ENCODE measurements at places on chromosomes 5 and 9.

GRCh38 chr5:130476325-130476724, 572.1 kb downstream of the CHSY3 start:
- no peak for DNase-seq

- DNase-seq: no peak
Observed at GRCh38 chr9:109799141-109799540, 19.1 kb downstream of the PALM2AKAP2 start.

- no peak for DNase-seq
Observed at GRCh38 chr9:134605351-134605965, 36.1 kb upstream of the COL5A1 start.

DNA sequence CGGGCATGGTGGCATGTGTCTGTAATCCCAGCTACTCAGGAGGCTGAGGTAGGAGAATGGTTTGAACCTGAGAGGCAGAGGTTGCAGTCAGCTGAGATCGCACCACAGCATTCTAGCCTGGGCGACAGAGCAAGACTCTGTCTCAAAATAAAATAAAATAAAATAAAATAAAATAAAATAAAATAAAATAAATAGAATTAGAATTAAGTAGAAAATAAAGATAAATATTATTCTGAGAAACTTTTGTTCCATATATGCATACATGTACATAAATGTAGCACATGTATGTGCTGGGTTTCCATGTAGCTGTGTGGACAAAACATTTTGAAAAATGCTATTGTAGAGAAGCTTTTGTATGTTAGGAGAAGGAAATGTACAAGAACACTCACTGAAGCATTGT, 129.4 kb upstream of the VLDLR start:
- DNase-seq: no peak

DNA sequence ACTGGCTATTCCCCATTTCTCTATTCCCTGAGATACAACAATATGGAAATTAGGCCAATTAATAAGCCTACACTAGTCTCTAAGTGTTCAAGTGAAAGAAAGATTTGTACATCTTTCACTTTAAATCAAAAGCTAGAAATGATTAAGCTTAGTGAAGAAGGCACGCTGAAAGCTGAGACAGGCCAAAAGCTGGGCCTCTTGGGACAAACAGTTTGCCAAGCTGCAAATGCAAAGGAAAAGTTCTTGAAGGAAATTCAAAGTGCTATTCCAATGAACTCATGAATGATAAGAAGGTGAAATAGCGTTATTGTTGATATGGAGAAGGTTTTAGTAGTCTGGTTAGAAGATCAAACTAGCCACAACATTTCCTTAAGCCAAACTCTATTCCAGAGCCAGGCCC, 256.2 kb downstream of the ZSWIM6 start:
- no peak for DNase-seq

- DNase-seq: no peak
Observed at GRCh38 chr5:131296213-131296672, 32.4 kb downstream of the CDC42SE2 start.

- DNase-seq: no peak
Observed at GRCh38 chr5:90476391-90476790, 1.7 kb downstream of the POLR3G start.

GRCh38 chr5:167096816-167097215, 1194.6 kb upstream of the WWC1 start:
- DNase-seq: no peak

DNA sequence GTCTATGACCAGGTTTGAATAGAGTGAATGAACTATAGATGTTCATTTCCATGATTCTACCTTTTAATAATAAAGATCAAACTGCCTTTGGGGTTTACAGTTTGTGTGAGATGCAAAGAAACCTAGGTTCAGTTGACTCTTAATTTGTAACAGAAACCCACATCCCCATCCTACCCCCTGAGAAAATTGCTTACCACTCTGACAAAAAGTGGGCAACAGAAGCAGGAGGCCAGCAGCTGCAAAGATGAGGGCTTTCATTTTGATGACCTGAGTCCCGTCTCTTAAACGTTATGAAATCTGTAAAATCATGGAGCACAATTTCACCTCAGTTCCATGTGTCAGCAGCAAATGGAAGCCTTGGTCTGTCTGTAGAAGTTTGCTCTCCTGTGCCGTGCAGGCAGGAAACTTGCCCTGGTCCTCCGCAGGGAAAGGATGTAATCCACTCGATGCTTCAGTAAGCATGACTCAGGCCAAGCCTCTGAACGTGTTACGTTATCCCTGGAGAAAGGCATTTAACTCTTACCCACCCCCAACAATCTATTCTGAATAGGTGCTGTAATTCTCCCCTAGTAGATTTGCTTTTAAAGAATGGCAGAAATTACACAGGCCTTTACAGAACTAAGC, at the start of gene F2RL2:
Gene F2RL2 (minus strand): TSS at position 431 of the 624 bp plus-strand sequence. CDS start 173 bp downstream, at position 258.
- peak; percentile 19 for DNase-seq

DNA sequence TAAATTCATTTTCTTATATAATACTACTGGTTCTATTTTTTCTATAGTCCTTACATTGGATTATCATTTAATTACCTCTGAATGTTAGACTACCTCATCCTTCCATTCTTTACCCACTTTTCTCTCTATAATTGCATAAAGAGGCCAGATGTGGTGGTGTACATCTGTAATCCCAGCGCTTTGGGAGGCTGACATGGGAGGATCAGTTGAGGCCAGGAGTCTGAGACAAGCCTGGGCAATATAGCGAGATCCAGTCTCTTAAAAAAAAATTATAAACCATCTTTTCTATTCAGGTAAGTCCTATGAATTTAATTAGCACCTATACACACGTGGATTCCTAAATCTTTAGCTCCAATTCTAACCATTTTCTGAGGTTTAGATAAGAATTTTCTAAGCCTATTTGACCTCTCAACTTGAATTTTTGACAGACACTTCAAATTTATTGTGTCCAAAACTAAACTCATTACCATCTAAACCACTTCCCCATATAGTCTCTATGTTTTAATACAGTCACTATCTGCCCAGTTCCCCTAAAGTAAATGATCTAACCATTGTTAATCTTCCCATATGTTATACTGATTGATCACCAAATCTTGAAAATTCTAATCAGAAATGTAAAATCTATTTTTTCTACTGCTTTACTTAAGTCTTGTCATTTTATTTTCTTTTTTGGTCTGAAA, 33.0 kb upstream of the CHD1 start:
- no peak for DNase-seq

DNA sequence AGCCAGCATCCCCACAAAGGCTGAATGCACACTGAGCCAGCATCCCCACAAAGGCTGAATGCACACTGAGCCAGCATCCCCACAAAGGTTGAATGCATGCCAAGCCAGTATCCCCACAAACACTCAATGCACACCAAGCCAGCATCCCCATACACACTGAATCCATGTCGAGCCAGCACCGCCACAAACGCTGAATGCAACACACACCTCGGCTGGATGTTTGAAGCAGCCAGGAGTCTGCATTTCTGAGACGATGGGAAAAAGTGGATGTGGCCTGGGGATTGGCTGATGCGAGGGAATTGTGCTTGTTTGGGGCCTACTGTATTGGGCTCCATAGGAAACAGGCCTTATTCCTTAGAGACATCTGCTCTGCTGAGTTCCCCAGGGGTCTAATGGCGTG, 30.9 kb upstream of the CEP72 start:
- DNase-seq: no peak

DNA sequence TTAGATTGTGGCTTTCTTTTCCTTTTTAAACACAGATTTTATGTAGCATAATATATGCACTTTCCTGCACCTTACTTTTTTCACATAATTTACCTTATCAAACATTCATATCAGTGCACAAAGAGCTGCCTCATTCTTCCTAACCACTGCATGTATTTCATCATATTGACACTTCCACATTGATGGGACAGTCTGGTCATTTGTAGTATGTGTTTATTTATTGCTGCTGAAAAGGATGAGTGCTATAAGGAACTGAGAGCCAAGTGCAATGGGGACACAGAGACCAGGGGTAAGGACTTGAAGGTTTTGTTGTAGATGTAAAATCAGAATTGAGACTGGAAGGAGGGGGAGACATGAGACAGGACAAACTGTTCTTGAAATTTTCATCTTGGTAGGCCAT, 193.8 kb downstream of the SMARCA2 start:
- DNase-seq: no peak

GRCh38 chr9:83220730-83221129, 157.8 kb upstream of the RASEF start:
- DNase-seq: no peak

DNA sequence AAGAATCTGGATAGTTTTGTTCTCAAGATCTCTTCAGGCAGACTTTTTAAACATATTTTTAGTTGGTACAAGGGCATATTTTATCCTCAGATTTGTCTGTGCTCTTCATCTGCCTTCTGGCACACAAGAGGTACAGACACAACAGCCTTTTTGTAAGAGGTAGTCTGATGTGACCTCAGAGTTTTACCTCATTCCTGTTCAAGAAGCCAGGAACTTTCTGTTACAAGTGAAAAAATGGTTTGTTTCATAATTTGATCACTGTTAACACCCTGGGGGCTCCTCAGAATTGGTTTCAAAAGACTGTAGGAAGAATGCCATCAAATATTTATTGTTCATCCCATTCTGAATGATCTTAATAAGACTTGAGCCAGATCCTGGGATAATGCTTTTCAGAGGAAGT, 136.7 kb downstream of the PRKACG start:
- DNase-seq: no peak

- no peak for DNase-seq
Observed at GRCh38 chr5:68533051-68533450, 317.5 kb downstream of the PIK3R1 start.

- DNase-seq: no peak
Observed at GRCh38 chr9:98380065-98380681, 124.7 kb upstream of the TBC1D2 start.

DNA sequence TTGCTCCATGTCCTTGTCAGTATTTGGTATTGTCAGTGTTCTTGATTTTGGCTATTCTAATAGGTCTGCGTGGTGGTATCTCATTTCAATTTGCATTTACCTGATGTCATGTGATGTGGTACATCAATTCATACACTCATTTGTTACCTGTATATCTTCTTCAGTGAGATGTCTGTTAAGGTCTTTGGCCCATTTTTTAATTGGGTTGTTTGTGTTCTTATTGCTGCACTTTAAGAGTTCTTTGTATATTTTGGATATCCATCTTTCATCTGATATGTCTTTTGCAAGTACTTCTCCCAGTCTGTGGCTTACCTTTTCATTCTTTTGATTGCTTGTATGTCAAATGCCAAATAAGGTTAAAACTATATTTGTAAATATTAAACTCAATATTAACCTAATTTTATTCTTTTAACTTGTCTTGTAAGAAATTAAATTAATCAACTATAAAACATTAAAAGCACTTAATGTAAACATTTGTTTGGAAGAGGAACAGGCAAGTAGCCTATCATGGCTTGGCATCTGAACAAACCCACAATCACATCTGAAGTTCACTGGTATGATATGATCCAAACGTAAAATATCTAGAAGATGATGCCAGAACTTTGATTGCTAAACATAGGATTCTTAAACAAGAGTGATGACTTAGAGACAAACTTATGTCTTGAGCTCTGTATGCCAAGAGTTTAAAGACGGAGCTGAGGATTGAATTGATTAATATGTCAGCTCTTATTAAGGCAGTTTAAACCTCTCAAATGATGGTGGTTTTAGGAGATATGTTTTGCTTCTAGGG, 587.3 kb downstream of the ANXA1 start:
- DNase-seq: no peak

DNA sequence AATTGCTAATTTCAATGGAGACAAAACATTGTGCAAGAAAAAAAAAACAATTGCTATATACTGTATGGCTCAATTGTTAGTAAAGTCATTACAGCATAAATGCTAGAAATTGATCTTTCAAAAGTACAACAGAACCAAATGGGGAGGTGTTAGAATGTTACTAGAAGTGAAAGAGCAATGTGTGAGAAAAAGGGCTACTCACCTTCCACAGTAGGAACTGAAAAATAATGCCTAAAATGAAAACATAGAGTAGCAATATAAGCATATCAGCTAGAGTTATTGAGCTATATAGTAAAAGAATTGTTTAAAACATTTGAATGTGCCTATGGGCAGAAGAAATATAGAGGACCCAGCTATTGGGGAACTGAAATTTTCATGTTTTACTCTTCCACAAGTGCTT, 10.9 kb upstream of the RXFP3 start:
- no peak for DNase-seq

GRCh38 chr9:134243778-134244467, 79.6 kb upstream of the RNU6ATAC start:
- DNase-seq: no peak

- peak; percentile 59 for DNase-seq
Observed at GRCh38 chr9:37329576-37329975, 92.9 kb upstream of the GRHPR start.

GRCh38 chr5:135743181-135743580, 91.3 kb upstream of the SLC25A48 start:
- DNase-seq: no peak

- DNase-seq: no peak
Observed at GRCh38 chr9:123562844-123563346, 206.9 kb downstream of the CRB2 start.

Data from hematopoietic multipotent progenitor cell (in vitro differentiated cells).